Cardiac muscle cell (in vitro differentiated cells and primary cell): ENCODE measurements at places on chromosomes 11 and 22. TPM values are rescaled to one million over a fixed set of nuclear protein-coding genes. Genes with fewer than 3 reads are reported as not detected.

GRCh38 chr11:44046182-44046581, 1.6 kb upstream of the ACCSL start:
- DNase-seq = no peak

- DNase-seq = no peak
Measured at GRCh38 chr11:58784995-58785394, 53.3 kb upstream of the GLYAT start.

DNA sequence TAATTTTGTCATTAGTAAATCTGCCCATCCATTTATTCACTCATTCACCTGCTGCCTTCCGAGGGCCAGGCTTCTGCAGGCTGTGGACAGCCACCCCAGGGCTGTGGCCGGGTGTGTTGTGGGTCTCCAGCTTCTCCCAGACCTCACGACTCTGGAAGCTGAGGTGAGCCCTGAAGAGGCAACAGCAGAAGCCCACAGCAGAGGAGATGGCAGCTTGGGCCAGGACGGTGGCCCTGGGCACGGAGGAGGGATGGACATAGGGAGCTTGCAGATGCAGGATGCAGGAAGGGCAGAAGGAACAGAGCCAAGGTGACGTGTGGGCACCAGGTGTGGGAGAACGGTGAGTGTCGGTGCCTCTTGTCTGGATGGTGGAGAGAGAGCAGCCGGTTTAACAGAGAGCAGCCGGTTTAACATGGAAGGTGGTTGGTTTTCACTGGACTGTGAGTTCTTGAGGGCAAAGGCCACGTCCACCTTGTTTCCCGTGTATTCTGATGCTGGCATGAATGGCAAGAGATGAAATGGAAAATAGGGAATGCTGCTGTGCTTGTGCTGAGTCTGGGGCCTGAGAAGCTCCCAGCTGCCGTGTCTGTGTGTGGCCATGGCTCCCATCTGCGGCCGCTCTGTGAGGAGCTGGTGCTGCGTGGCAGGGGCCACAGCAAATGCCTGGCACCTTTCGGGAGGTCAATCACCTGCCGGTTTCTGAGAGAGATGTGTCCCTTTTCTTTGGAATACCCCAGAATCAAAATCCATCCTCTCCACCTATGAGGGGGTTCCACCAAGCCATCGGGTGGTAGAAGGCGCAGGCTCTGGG, 669.9 kb downstream of the BRD1 start:
- DNase-seq = no peak

The TPBGL gene
- 0.18 and 0.21 TPM in 2 replicates for total RNA-seq

- DNase-seq = no peak
Measured at GRCh38 chr22:43399338-43399979, 12.4 kb upstream of the MPPED1 start.

GRCh38 chr22:41305646-41306045, 4.3 kb downstream of the ZC3H7B start:
- DNase-seq = no peak

GRCh38 chr11:75249704-75250103, 9.1 kb downstream of the TPBGL start:
- DNase-seq = no peak

DNA sequence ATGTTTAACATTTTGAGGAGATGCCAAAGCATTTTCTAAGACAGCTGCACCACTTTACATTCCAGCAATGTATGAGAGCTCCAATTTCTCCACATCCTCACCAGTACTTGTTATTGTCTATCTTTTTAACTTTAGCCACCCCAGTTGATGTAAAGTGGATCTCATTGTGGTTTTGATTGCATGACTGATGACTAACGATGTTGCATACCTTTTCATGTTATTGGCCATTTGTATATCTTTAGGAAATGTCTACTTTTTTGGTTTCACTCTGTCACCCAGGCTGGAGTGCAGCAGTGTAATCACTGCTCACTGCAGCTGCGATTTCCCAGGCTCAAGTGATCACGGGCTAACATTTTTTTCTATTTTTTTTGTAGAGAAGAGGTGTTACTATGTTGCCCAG, 8.9 kb downstream of the TTC28 start:
- DNase-seq = no peak

The SCGB1D2 gene
- not detected in 2 replicates for total RNA-seq

DNA sequence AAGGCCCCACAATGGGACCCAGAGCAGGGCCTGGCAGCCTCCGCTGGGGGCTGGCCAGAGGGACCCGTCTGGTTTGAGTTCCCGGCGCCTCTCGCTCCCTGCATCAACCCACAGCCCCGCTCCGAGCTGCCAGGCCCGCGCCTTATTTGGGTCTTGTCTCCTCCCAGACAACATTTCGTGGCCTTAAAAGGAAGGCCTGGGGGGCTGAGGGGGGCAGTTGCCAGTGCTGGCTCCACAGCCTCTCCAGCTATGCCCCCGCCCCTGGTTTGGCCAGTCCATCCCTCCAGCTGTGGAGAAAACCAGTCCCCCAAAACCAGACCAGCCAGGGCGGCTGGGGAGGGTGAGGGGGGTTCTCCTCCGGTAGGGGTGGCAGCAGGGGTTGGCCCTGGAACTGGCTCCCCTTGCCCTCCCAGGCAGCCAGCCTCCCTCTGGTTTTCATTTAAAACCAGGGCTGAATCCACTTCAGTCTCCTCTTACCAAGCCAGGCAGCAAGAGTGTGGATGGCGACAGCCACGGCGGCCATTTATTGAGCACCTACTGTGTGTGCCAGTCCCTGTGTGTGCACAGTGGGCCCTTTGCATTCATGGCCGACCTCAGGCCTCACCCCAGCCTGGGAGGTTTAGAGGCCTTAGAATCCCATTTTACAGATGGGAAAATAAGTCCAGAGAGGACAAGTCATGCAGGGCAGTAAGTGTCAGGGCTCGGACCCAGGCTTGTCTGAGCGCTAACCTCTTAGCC, 18.6 kb downstream of the EMID1 start:
- no peak for DNase-seq

The BEST1 gene
- total RNA-seq = 0.27 and 0.39 TPM in 2 replicates

GRCh38 chr11:84476581-84476980, 1150.6 kb downstream of the DLG2 start:
- DNase-seq = no peak

The GLYATL1 gene
- 1.3 and 1.8 TPM in 2 replicates for total RNA-seq

The CPT1B gene
- 25.7 and 39.1 TPM in 2 replicates for total RNA-seq

The SYTL2 gene
- total RNA-seq = 2.5 and 4.1 TPM in 2 replicates

GRCh38 chr22:19765477-19766239, 5.1 kb downstream of the TBX1 start:
- no peak for DNase-seq

- DNase-seq = no peak
Measured at GRCh38 chr11:113689768-113690618, 16.1 kb downstream of the TMPRSS5 start.

DNA sequence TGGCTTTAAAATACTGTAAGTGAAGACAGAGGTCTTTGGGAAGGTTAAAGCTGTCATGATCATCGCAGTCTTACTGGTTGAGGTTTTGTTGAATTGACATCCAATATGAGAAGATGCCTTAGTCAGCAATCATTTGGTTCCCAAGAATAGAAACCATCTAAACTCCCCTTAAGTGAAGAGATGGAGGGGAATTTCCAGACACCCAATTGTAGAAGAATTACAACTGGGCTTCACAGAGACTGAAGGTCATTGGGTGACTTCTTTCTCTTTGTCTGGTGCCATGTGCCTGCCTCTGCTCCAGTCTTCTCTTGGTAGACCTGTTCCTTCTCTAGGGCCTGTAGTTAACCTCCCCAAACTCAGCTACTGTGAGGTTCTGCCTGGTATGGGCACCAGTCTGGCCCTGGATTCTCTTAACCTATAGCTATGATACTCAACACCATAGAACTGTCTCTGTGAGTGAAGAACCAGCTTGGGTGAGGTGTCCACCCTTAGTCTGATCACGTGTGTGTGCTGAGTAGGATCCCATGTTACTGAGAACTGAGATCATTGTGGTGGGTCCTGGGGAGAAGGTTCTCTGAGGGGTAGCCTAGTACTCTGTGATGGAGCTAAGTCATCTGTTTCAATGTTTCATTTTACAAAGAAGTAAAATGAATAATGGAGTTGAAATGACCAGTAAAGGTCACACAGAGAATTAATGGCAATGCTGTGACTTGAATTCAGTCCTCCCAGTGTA, 182.5 kb downstream of the CSNK2A3 start:
- no peak for DNase-seq

GRCh38 chr22:46263216-46263590, at the start of gene PKDREJ:
Gene PKDREJ (minus strand): TSS chr22:46263343. CDS start chr22:46263322, 21 bp downstream.
- DNase-seq = no peak

The GLB1L2 gene
- total RNA-seq = 2.0 and 3.8 TPM in 2 replicates

DNA sequence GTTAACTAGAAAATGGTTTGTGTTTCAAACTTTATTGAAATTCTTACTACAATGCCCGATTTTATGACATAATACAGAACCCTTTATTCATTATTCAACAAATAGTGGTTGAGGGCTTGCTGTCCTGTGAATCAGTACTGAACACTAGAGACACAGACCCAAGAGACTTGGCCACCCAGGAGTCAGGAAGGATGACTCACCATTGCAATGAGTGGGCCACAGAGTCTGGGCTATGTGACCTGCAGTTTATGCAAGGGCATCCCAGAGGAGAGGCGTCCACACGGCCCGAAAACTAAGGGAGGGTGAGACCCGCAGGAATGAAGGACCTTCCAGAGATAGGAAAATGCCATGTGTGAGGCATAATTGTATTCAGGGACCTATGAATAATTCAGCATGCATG, 143.8 kb upstream of the DDI1 start:
- peak; percentile 68 for DNase-seq
